ENCODE measurements at places on chromosomes 2 and 18. TPM values are rescaled to one million over a fixed set of nuclear protein-coding genes. Genes with fewer than 3 reads are reported as not detected.

PXDN gene
- polyA plus RNA-seq: 271 TPM

KCNIP3 gene
- polyA plus RNA-seq: 0.12 TPM

ERBB4 gene
- not detected for polyA plus RNA-seq

ARHGAP25 gene
- 0.55 TPM for polyA plus RNA-seq

TTC39C gene
- 24.3 TPM for polyA plus RNA-seq

ERICH2 gene
- polyA plus RNA-seq: not detected

SYT4 gene
- polyA plus RNA-seq: not detected

UGT1A3 gene
- polyA plus RNA-seq: not detected

NT5DC4 gene
- polyA plus RNA-seq: not detected

RBKS gene
- polyA plus RNA-seq: 1.5 TPM

GCKR gene
- polyA plus RNA-seq: 0.36 TPM

BOLL gene
- polyA plus RNA-seq: not detected

MLPH gene
- polyA plus RNA-seq: 15.5 TPM

B4GALT6 gene
- 0.40 TPM for polyA plus RNA-seq

ATG9A gene
- polyA plus RNA-seq: 84.3 TPM

GDF7 gene
- polyA plus RNA-seq: 0.01 TPM

ANKRD30BL gene
- polyA plus RNA-seq: not detected

ST6GAL2 gene
- polyA plus RNA-seq: not detected

ZNF397 gene
- 9.7 TPM for polyA plus RNA-seq

DPP10 gene
- polyA plus RNA-seq: not detected

WIPF1 gene
- 10.7 TPM for polyA plus RNA-seq

COL5A2 gene
- 269 TPM for polyA plus RNA-seq

C1GALT1C1L gene
- polyA plus RNA-seq: 0.51 TPM

POTEC gene
- not detected for polyA plus RNA-seq

GAL3ST2 gene
- not detected for polyA plus RNA-seq

POMC gene
- not detected for polyA plus RNA-seq

All from AG04450 (cell line).